ENCODE measurements at places on chromosomes 5 and 9.

GRCh38 chr9:3783156-3783555 lies 257.4 kb upstream of the RFX3 start:
- DNase-seq, result no peak

DNA sequence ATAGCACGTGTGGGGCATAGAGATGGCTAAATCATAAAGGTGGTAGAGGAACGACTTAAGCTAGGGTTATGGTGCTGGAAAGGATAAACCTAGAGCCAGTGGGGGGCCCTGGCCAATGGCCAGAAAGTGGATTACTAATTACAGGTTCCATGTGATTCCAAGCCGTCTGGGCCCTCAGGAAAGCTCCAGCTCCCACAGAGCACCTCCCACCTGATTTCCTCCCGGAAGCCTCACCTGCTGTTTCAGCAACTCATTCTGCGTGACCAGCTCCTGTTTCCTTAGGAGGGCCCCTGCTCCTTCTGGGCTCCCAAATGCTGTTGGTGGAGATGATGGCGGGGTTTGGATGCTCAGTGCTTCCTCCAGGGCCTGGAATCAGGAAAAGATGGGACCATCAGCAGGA lies 16.2 kb downstream of the GPX3 start:
- DNase-seq, result no peak

DNA sequence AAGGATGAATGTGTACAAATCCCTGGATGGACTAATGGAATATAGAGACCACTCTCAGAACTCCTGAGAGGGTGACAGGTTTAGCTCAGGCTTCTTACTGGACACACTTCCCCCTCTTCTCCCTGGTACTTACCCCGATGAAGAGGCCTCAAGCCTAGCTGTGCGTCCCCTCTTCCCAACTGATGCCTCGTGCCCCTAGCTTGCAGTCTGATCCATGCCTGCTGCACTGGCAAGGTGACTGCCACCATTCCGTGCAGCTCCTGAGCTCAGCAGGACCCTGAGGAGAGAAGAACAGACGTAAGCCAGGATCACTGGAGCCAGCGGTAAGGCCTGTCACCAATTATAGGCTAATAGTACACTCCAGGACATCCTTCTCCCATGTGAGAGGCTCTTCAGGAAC lies 5.5 kb upstream of the STOML2 start:
- no peak for DNase-seq

DNA sequence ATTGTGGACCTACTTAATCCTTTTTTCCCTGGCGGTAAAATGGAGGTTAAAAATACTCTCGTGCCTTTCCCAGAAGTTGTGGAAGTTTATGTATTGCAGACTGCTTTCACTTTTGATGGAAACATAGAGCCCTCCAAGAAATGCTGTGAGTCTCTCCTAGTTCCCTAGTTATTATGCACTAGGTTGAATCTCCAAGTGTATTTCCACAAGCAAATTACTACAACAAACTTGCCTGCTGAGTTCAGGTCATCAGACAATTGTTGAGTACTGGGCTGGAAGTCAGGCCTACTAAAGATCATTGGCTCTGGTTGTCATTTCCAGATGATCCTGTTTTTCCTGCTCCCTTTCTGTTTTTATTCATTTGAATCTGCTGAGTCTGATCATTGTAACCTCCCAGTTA lies 104.1 kb downstream of the CD180 start:
- DNase-seq, result peak; percentile 17

DNA sequence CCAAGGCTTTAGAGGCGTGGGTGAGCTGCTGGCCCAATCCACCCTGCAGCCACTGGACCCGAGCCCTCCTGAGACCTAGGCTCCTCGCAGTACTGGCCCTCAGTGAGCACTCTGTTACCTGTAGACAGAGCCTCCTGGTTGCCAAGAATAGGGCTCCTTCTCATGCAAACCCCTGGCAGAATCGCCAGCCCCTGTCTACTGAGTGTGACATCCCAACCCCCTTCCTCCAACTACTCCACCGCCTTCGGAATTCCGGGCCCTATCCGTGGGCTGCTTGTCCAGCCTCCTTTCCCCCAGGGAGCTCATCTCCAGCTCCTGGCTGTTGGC lies 23.8 kb upstream of the COL5A1 start:
- no peak for DNase-seq

- peak; percentile 46 for DNase-seq
These were observed 209.5 kb downstream of the GNA14 start for GRCh38 chr9:77438653-77439052.

DNA sequence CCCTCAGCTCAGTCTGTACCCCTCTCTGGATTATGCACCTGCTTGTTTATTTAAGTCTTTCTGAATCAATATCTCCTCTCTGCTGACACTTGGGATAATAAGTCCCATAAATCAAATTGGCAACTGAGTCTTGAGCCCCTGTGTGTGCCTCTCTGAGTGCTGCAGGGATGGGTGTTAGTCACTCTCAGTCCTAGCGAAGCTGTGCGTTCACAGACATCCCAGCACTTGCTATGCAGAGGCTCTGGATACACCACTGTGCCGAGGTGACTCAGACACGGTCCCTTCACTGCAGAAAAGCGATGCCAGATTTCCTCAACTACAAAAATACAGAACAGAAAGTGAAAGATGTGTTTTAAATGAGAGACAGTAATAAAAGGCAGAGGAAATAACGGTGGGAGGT lies 4.1 kb upstream of the KCNMB1 start:
- peak; percentile 80 for DNase-seq

GRCh38 chr5:43227655-43228054 lies 35.6 kb downstream of the NIM1K start:
- DNase-seq, result peak; percentile 61

DNA sequence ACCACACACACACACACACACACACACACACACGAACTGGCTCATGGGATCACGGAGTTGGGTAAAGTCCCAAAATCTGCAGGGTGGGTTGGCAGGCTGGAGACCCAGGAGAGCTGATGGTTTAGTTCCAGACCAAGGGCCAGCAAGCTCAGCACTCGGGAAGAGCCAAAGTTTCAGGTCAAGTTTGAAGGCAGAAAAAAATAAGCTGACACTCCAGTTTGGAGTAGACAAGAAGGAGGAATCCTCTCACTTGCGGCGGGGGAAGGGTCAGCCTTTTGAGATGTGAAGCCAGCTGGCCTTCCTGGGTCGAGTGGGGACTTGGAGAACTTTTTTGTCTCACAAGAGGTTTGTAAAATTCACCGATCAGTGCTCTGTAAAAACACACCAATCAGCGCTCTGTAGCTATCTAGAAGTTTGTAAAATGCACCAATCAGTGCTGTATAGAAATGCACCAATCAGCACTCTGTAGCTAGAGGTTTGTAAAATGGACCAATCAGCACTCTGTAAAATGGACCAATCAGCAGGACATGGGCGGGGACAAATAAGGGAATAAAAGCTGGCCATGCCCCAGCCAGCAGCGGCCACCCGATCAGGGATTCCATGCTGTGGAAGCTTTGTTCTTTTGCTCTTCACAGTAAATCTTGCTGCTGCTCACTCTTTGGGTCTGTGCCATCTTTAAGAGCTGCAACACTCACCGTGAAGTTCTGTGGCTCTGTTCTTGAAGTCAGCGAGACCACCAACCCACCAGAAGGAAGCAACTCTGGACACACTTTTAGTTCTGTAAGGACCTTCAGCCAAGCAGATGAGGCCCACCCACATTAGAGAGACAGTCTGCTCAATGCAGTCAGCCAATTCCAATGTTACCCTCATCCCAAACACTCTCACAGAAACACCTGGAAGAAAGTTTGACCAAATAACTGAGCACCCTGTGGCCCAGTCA lies 37.8 kb upstream of the UNC5A start:
- no peak for DNase-seq

DNA sequence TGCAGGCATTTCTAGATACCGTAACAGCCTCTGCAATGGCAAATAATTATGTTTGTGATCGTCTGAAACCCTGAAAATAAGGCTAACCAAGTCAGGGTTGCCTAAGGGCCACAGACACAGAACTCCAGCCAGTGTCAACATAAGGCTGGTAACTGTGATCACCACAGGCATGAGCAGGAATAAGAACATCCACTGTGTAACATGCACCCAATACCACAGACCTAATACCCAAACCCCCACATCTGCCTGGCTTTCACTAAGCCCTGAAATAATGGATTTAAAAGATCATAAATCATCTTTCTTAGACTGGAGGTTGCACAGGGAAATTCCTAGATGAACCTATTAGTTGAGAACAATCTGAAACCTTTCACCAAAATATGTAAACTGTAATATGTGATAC lies 394.5 kb downstream of the NFIB start:
- DNase-seq, result no peak

DNA sequence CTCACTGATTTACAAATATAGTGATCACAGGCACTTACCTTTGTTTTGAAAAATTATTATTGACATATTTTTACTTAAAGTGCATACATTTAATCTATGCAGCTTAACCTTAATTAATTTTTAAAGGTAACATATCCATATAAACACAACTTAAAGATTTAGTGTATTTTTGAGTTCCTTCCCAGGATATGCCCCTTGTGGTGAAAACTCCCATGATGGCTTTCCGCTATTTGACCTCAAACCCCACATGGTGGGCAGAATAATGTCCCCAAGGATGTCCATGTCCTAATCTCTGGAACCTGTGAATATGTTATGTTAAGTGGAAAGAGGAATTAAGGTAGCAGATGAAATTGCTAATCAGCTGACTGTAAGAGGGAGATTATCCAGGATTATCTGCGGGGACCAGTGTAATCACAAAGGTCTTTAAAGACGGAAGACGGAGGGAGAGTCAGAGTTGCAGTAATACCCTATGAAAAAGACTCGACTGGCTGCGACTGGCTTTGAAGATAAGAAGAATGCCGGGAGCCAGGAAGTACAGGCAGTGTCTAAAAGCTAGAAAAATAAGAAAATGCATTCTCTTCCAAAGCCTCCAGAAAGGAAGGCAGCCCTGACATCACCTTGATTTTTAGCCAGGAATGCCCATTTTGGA lies 193.9 kb downstream of the ICE1 start:
- no peak for DNase-seq

DNA sequence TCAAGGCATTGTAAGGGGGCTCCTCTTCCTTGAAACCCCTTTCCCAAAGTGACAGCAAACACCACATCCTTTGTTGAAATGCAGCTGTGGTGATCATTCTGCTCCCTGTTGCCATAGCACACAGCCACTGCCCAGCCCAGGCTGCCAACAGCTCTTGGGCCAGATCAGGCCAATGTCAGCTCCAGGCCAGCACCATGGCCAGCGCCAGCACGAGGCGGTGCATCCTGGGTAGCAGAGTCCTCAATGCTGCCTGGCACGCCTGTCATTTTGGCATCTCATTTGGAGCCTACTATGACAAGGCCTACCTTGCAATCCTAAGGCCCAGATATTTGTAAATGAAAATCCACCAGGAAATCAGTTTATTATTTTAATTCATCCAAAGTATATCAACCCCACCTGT lies 390.6 kb downstream of the DNAH5 start:
- DNase-seq, result peak; percentile 2

- no peak for DNase-seq
These were observed 114.9 kb upstream of the SLC25A48 start for GRCh38 chr5:135719428-135720063.

- DNase-seq, result no peak
These were observed 144.7 kb upstream of the LRRTM2 start for GRCh38 chr5:139019880-139020279.

DNA sequence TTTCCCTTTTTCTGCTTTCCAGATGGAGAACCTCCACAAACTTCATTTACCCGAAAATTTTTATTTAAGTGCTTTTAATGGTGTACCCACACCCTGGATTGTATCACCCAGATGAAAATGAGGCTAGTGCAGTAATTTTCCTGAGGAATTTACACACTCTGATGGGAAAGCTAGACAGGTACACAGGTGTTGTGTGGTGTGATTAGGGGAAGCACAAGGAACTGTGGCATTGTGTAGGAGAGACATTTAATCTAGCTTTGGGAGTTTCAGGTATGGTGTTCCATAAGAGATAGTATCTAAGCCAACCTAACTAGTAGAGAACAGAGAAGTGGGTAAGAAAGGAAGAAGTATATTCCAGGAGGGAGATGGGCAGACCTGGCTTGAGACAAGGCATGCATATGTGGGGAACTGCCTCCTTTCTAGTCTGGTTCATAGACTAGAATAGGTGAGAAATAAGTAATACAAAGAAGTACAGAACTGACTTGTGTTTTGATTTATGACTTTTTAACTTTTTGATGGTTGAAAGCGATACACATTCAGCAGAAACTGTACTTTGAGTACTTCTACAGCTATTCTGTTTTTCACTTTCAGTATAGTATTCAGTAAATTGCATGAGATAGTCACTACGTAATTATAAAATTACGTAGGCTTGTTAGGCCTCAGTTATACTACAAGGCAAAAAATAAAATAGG lies 22.9 kb upstream of the ROPN1L start:
- DNase-seq, result no peak

- DNase-seq, result no peak
These were observed 13.4 kb downstream of the ZBED3 start for GRCh38 chr5:77073667-77074066.

DNA sequence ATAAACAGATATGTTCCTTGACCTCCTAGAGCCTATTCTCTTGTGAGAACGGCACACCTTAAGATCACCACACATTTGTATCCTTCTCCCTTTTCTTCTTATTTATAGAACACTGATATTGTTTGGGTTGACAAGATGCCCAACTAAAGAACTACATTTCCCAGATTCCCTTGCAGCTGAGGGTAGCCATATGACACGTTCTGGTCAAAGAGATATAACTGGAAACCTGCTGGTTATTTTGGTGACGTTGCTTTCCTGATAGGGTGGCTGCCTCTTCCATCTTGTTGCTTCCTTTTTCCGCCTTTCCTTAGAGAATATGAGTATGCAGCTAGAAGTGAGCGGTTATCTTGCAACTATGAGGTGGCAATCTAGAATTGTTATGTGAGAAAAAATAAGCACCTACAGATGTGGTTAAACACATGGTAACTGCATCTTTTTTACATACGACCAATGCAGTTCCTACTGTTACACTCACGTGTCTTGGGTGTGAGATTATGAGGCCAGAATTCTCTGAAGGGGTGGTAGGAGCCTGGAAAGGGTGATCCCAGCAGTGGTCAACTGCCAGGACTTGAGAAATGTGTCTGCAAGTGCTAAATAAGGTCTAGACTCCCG lies 72.9 kb downstream of the SEC61B start:
- DNase-seq, result no peak

DNA sequence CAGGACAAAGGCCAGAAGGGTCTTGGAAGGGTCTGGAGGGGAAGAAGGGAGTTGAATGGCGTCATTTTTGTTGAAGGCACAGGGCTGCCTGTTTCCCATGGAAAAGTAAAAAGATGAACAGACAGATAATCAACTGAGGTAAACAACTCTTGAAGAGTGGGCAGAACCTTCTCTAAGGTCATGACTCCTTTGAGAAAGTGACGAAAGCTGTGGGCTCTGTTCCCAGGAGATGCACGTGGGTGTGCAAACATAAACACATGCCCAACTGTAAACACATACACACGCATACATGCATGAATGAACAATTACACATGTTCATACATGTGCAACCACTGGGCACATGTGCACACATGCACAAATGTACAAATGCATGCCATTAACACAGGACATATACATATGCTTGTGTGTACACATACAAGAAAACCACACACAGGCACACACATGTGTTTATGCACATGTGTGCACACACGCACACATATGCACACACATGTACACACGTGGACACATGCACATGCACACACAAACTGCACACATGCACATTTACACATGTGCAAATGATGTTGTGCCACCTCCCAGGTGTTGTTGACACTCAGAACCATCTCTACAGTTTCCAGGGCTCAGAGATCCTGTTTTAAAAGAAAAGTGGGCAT lies 143.3 kb downstream of the GADD45G start:
- no peak for DNase-seq

All from common myeloid progenitor, CD34-positive (primary cell).